ENCODE measurements at places on chromosomes 6 and 20.
A peak's percentile ranks its signal among the peaks of the same experiment; 100 is the strongest.

- no peak for DNase-seq
Measured at GRCh38 chr6:139175389-139175948, 40.6 kb downstream of the HECA start.

- peak; percentile 84 for DNase-seq
Measured at GRCh38 chr6:35419417-35419816, 32.7 kb upstream of the FANCE start.

- no peak for DNase-seq
Measured at GRCh38 chr6:1834207-1834606, 224.5 kb downstream of the FOXC1 start.

DNA sequence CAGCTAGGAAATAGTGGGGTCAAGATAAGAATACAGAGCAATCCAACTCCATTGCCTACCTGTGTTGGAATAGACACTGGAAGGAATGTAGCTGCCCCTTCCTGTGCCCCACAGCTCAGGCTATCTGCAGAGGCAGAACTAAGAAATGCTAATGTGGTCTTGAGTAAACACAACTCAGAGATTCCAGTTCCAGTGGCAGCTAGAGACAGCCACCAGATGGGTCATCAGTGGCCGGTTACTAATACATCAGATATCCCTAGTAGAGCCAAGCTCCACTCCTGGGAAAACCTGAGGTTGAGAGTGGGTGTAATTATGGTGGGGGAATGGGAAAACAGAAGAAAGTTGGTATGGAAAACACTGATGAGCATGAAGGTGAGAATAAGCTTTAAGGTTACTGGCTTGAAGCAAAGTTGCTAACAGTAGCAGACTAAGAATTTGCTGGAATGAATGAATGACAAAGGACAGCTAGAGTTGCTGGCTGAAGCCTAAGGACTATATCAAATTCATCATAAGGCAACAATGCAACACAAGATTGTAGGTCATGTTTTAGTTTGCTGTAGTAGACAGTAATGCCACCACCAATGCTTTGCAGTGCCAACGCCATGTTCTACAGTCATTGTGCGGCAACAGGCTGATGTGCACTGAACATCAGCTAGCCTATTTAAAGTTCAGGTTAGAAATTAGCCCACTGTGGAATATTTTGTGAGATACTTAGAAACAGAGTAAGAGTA is 28.3 kb upstream of the FAM83C start:
- DNase-seq = peak; percentile 95

DNA sequence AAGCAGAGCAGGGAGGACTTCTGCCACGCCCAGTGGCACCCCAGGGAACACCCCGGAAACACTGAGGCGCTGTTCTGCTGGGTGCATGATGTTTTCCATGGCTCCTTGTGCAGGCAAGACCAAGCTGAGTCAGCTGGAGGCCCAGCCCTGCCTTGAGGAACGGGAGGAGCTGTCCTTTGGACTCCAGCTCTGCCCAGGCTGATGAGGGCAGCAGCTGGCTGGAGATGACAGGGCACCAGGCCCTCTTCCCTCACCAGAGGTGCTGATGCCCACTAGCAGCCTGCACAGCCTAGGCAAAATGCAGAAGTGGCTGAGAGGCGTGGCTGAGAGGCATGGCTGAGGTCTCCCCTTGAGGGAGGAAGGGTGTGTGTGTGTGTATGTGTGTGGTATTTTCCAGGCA is 2.4 kb downstream of the C6orf132 start:
- peak; percentile 30 for DNase-seq

DNA sequence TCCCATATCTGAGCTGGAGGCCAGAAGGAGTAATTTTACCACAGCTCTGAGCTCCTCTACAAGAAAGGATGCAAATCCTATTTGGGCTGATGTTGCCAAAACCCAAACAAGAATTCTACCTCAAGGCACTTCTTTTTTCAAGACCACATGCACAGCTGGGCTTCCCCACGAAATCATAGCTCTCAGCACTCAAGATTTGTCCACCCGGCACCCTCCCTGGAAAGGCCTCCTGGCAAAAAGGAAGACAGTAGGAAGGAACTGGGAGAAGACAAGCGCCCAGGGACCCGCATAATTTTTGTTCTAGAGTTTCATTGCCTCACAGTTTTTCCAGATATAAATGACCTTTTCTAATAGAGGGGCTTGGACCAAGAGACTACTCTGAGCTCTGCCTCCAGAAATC is 90.5 kb downstream of the BANF2 start:
- no peak for DNase-seq

- no peak for DNase-seq
Measured at GRCh38 chr6:16894301-16894700, 133.0 kb upstream of the ATXN1 start.

DNA sequence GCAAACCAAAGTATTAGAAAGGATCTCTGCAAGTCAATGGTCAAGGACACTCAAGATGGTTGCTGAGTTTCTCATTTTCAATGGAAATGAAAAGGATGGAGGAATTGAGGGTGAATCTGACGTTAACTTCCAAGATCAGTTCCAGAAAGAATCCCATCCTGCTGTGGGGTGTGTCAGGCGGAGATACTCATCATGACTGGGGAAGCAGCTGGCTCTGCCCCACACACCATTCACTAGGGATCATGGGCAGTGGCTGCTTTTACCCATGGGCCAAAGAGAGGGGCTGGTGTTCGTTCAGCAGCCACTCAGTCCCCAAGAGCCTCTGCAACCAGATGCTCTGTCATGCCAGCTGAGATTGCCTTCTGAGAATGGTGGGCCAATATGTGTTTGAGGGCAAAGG is 102.3 kb upstream of the KCNK16 start:
- DNase-seq = no peak

DNA sequence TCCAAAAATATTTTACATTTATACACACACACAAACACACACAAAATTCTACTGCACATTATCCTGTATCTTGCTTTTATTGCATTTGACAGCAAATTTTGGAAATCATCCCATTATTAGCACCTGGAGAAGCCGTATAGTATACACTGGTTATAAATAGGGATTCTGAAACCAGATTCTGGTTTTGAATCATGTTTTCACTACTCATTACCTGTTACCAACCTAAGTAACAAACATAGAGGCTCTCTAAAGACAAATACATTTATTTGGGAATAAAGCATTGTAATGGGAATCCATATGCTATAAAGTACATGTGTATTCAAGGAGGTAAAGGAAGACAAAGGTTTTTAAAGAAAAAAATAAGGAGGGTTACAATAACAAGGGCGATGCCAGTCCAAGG is 106.8 kb downstream of the OR2B2 start:
- no peak for DNase-seq

DNA sequence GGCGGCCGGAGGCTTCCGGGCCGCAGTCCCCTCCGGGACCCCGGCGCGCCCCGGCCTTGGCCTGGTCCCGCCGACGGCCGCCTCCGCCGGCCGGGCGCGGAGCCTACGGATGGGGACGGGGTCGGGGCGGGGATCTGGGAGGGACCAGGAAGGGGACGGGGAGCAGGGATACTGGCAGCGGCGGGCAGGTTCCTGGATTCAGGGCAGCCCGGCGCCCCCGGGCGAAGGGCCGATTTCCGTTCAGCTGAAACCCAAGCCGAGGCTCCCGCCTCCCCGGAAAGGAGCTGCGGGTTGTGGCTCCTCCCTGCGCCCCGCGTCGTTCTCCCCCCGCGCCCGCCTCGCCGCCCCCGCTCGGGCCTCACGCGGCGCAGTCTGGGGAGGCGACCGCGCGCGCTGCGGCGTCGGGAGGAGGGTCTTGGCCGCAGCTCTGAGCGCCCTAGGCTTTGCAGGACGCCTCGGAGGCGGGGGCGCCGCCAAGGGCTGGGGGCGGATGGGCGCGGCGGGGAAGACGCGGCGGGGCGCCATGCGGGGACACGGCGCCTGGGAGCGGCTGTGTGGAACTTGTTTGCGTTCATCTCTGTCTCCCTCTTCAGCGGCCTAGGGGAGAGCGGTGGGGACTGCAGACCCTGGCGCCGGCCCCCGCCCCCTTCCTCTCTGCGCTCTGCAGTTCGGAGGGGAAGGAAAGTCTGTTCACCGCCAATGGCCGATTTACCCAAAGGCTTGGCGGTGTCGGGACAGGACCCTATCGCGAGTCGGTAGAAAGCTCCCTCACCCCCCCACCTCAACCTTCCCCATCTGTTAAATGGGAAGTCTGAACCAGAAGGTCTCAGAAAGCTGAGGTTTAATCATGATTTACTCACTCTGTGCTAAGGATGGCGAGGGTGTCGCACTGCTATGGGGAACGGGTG is 22.7 kb upstream of the TMEM181 start:
- DNase-seq = peak; percentile 39

GRCh38 chr6:108106261-108106660 is 31.7 kb upstream of the OSTM1 start:
- no peak for DNase-seq

GRCh38 chr6:128663238-128663637 is 142.8 kb upstream of the PTPRK start:
- no peak for DNase-seq

GRCh38 chr6:163200289-163200688 is 214.2 kb upstream of the QKI start:
- no peak for DNase-seq

DNA sequence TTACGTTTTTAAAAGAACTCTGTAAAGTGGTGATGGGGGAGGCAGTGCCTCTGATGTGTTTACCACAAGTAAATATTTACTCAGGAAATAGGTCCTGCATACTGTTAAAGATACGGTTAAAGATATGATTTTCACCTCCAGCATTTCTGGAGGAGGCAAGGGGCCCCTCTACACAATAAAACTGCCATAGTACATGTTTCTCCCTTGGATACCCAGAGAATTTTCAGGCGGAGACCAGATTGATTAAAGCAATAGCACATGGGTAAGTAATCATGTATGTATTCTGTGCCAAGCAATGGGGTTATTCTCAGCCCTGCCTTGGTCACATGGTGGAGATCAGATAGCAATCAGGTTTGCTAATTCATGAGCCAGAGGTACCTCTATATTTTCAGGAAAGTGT is 9.6 kb downstream of the RIPOR2 start:
- DNase-seq = no peak

GRCh38 chr20:52760791-52761190 is 211.4 kb upstream of the TSHZ2 start:
- no peak for DNase-seq

DNA sequence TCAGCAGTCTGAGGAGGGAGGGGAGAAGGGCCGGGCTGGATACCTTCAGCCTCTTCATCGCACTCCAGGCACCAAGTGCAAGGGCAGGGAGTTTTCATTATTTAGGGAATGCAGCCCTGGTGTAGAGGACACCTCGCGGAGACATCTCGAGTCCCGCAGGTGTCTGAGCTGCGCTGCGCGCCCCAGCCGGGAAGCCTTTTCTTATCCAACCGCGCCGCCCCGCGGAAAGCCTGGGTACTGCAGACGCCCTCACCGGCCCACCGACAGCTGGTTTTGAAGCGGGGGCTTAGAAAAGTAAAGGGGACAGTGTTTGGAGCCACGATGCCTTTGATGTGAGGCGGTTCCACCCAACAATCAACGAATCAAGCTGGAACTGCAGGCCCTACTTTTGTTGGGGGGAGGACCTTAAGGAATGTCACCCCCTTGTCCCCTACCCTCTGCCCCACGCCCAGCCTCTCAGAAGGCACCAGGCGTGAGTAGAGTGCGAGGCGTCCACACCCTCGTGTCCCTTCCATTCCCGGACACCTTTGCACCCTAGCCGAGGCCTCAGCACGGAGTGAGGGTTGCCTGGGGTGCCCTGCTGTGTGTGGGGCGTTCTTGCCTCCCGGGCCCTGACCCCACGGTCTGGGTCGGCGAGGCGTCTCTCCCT is 8.6 kb downstream of the NKX2-2 start:
- DNase-seq = peak; percentile 44

DNA sequence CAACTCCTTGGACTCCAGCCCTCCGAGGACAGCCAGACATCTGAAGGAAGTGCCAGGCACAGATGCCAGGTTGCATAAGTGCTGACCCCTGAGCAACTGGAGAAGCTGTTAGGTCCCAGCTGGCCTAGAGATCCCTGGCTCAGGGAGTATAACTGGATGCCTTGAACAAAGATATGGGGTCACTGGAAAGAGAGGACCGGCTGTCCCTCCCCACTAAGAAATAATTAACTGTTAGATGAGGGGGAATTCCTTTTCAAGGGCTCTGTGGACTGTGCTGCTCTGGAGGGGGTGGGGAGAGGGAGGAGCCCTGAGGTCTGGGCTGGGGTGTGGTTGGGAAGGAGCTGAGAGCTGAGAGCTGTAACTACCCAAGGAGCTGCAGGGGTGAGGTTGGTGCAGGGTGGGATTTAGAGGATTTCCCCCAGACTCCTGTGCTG is 39.6 kb downstream of the HLA-F start:
- DNase-seq = no peak

DNA sequence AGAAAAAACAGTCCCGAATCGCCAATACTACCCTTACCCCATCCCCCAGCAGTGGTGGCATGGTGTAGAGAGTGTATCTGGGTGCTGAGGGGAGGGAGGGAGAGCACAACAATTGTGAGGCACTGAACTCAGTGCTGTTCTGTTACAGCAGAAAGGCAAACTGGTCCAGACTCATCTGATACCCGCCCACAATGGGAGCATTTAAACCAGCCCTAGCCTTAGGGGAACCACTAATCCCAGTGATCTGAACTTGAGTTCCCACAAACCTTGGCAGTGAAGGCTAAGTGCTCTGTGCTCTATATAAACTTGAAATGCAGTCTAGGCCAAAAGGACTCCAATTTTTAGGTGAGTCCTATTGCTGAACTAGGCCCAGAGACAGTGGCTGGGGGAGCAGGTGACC is 666.4 kb upstream of the PTCHD4 start:
- no peak for DNase-seq

DNA sequence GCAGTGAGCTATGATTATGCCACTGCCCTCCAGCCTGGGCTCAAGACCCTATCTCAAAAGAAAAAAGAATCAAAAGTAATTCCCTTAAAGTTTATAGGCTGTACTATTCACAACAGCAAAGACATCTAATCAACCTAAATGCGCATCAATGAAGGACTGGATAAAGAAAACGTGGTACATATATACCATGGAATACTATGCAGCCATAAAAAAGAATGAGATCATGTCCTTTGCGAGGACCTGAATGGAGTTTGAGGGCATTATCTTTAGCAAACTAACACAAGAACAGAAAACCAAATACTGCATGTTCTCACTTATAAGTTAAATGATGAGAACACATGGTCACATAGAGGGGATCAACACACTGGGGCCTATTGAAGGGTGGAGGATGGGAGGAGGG is 16.7 kb downstream of the ZNFX1 start:
- DNase-seq = no peak

- DNase-seq = peak; percentile 53
Measured at GRCh38 chr6:10633216-10633615, 61.2 kb downstream of the C6orf52 start.

DNA sequence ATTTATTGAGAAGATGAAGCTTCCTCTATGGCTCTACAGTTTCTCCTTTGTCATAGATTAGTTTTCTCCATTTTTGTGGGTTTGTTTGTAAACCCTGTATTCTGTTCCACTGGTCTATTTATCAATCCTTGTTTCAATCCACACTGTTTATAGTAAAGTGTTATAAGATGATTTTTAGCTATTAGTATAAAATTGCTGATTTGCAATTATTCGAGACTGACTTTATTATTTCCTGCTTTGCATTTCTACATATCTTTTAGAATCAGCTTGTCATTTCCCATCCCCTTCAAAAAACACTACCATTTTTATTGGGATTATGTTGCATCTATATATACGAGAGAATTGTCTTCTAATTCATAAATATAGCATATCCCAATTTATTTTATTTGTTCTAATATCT is 325.9 kb upstream of the EPHA7 start:
- no peak for DNase-seq

Data from EH (cell line).